Brain microvascular endothelial cell (primary cell): ENCODE measurements at places on chromosomes 12 and 14.
A peak's percentile ranks its signal among the peaks of the same experiment; 100 is the strongest.

DNA sequence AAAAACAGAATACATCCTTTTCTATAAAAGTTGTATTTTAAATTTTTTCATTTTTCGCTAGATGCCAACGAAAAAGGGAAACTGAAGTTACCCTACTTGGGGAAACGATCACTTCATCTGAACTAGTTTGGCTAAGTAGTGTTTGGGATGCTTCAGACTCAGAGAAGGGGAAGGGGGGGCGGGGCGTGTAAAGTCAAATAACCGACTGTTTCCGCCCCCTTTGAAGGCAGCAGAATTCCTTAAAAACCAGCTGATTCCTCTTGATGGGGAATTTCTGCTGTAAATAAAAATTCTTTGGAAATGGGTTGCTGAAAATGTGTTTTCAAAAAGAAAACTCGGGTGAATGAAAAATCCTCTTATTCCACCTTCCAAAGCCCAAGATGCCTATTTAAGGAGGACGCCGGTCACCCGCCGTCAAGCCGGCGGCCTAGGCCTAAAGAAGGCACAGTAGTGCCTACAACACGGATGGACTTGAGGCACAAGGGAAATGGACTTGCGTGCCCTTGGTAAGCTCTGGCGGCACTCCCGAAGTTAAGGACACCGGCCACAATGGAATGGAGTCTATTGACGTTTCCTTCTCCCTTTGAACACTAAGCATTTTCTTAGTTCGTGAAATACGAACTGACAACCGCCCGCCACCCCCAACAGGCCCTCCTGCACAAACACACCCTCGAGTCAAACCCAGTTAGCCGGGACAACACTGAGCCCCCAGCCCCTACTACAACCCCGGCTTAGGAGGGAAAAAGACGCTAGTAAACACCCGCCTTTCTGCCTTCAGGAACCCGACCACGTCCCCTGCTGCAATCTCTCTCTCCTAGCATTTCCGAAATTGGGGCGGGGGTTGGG lies 1.9 kb downstream of the ATXN2 start:
- peak; percentile 50 for DNase-seq

DNA sequence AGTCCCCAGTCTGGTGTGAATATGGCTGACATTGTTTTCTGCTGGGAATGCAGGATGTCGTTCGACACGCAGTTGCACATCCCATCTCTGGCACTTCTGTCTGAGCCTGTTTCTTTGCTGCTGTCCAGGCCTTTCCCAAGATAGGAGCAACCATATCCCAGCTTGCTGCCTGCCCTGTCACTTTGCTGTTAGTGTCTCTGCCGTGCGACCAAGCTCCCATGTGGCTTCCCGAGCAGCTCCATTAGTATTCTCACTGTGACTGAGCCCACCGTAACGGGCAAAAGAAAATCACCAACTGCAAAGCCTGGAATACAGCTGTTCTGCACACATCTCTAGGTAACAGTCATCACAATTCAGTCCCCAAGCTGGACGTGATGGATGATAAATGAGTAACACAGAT lies 66.0 kb upstream of the CPSF6 start:
- no peak for DNase-seq

- peak; percentile 73 for DNase-seq
These were observed 113.3 kb downstream of the FOXN3 start for GRCh38 chr14:89303456-89304435.

DNA sequence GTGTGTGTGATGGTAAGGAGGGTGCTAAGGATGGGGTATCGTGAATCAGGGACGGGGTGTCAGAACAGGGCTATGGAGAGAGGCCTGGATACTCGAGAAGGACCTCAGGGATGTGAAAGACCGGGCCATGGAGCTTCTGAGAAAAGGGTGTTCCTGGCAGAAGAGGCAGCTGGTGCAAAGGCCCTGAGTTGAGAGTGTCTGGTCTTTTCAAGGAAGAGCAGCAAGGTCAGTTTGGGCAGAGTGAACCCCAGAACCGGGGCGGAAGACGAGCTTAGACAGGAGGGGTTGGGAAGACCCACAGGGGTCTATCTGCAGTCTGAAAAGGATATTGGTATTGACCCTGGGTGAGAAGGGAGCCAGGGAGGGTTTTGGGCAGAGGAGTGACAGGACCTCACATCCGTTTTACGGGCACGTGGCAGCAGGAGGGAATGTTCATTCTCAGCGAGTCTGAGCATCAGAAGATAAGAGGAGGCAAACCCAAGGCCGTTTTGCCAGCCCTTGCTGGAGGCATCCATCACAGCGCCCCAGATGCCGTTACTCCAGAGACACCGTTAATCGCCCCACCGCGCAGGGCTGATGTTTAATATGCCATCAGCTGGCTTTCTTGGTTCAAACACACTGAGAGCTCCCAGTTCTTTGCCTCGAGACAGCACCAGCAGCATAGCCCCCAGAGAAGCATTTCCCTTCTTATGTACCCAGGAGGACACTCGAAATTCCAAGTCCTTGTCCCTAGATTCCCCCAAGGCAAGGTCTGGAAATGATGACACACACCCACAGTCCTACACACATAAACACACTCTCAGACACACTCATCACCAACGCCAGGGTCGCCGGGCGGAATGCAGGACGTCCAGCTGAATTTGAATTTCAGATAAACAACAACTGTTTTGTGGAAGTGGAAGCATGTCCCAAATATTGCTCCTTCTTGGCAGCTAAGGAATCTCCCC lies 41.4 kb upstream of the EML1 start:
- DNase-seq = no peak

DNA sequence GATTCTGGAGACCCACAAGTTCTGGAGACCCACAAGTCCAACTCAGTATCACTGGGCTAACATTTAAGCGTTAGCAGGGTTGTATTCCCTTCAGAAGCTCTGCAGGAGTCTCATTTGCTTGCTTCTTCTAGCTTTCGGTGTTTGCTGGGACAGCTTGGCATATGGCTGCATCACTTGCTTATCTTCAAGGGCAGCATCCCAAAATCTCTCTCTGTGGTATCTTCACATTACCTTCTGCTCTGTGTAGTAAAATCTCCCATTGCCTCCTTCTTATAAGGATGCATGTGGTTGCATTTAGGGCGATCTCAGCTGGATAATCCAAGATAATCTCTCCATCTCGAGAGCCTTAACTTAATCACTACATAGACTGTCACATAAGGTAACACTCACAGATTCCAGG lies 7.3 kb upstream of the CNTN1 start:
- no peak for DNase-seq

- DNase-seq = no peak
These were observed 190.7 kb upstream of the PPFIA2 start for GRCh38 chr12:81949841-81950308.

GRCh38 chr14:72780751-72781150 lies 113.2 kb downstream of the DPF3 start:
- peak; percentile 53 for DNase-seq

DNA sequence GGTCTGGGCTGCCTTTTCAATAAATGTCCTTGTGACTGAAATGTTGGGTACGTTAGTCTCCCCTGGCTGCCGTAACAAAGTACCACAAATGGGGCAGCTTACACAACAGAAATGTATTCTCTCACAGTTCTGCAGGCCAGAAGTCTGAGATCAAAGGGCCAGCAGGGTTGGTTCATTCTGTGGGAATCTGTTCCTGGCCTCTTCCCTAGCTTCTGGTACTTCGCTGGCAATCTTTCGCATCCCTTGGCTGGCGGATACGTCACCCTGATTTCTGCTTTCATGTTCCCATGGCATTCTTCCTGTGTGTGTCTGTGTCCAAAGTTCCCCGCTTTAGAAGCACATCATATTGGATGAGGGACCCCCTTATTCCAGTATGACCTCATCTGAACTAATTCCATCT lies 95.8 kb upstream of the NCOR2 start:
- no peak for DNase-seq

DNA sequence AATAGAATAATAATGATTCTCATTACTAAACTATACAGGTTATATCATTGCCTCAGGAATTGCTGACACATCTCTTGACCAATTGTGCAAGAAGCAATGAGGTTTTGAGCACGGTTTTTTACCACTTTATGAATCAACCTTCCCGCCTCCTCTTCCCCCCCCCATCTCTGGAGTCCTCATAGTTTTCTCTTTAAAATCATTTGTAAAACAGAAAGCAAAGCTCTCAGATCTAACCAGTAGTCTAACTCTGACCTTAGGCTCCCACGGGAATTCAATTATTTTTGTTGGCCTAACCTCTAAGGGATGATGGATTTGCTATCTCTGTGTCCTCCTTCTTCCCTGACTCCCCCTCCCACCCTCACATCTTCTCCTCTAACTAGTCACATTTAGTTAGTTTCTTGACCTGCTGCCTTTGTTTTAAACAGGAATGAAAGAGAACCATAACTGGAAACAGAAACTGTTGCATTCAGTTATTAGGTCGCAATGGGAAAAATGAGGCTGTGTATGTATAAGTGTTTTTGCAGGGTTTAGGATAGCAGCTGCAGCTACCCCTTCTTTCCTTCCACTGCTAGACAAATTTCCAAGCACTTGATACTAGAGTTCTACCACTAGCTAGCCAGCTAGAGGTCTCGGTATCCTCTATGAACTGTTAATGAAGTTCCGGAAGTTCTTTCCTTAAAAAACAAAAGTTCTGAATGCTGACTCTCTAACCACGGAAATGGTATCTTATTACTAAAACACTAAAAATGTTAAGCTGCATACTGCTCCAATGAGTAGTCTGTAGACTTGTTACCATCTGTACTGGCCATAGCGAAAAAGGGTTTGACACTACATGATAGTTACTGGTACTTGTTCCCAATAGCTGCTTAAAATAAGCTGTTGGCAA lies 65.4 kb downstream of the TAOK3 start:
- DNase-seq = peak; percentile 92

DNA sequence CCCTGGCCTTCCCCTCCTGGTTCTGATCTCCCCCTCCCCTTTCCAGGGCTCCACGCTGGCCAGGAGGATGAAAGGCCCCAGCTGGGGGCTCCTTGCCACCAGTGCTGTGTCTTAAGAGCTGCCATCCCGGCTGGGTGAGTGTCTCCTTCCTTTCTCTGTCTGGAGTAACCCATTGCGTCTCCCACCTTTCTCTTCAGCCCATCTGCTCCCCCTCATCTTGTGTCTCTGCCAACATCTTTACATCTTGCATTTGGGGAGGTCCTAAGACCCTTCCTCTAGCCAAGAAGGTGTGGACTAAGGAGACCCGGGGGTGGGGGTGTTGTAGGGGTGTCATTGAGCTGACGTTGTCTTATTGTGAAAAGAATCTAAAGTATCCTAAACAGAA lies 505 bp downstream of the BCL2L2 start:
- DNase-seq = no peak

DNA sequence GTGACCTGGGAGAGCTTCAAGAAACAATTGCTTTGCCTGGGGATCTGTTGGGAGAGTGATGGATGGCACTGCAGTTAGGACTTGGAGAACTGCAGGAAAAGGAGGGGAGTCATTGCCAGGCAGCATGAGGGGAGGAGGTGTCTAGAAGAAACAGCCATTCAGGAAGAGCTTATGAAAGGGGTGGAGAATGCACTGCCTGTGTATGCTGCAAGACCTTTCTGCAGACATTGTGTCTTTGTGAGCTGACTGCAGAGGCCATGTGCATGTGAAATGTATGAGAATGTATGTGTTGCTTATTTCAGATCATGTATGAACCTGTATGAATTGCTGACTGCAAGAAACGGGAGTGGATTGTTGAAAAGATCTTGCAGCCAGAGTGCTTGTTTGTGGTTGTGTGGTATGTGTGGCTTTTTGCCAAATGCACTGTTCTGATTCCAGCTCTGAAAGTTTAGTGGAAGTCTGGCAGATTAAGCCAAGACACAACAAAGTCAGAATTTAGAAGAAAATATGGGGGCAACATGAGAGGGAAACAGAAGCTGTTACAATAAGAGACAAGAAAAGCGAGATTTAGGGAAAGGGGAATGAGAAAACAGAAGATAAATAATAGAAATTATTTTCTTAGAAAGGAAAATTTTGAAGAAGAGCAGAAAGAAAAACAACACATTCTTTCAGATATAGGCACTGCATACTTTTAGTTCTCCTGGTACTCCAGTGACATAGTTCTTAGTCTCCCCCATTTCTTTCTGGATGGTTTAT lies 9.8 kb upstream of the RIMKLB start:
- peak; percentile 79 for DNase-seq

DNA sequence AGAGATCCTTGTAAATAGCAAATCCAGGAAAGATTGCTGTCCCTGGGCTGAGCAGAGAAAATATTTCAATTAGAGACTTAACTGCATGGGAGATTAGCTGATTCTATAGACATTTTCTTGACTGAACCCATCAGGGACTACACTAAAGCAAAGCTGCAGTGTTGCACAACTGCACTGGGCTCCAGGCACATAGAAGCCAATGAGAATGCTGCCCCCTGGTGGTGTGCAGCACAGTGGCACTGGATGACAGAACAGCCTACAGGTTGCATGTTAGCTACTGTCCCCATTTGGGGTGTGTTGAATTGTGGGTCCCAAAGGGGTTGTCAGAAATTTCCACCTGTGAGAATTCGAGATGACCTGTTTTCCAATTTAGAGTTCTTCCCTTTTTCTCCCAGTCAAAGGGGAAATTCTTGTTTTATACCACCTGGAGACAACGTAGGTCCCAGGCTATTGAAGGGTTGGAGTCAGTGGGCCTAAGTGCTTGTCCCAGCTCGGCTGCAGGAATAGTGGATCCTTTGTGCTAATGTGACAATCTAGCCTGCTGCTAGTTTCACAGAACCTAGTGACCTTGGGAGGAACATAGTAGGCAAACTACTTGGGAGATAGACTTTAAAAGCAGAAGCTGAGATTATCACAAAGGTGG lies 114.7 kb downstream of the SLC8A3 start:
- peak; percentile 49 for DNase-seq

DNA sequence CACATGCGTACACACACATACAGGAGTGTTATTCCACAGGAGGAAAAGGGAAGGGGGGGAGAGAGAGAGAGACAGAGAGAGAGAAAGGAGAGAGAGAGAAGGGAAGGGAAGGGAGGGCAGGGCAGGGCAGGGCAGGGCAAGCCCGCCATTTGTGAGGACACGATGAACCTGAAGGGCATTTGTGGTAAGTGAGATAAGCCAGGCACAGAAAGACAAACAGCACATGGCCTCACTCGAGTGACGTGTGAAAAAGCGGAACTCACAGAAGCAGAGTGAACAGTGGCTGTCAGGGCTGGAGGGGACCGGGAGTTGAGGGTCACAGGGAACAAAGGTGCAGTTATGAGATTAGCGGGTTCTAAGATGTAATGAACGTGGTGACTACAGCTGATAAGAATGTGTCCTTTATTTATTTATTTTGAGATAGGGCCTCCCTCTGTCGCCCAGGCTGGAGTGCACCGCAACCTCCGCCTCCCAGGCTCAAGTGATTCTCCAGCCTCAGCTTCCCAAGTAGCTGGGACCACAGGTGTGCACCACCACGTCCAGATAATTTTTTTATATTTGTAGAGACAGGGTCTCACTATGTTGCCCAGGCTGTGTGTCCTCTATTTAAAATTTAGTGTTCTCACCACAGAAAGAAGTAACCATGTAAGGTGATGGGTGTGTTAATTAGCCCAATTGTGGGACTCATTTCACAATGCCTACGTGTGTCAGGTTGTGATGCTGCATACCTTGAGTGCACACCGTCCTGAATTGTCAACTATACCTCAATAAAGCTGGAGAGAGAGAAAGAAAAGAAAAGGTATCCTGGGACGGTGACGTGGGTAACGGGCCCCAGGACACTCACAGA lies 18.7 kb upstream of the FBRSL1 start:
- DNase-seq = no peak

GRCh38 chr12:52759218-52759617 lies 17.9 kb downstream of the KRT76 start:
- DNase-seq = no peak

- peak; percentile 88 for DNase-seq
These were observed 11.3 kb downstream of the TSFM start for GRCh38 chr12:57793920-57794319.
